ENCODE measurements at places on chromosomes 6 and 20.

- no peak for DNase-seq
Measured at GRCh38 chr6:11947575-11947974, 64.5 kb upstream of the HIVEP1 start.

GRCh38 chr6:44008821-44009370, 118.4 kb downstream of the MRPL14 start:
- DNase-seq, result no peak

- DNase-seq, result no peak
Measured at GRCh38 chr6:126608681-126609080, 268.8 kb downstream of the CENPW start.

GRCh38 chr6:44224029-44224964, 902 bp downstream of the SLC29A1 start:
- DNase-seq, result no peak

DNA sequence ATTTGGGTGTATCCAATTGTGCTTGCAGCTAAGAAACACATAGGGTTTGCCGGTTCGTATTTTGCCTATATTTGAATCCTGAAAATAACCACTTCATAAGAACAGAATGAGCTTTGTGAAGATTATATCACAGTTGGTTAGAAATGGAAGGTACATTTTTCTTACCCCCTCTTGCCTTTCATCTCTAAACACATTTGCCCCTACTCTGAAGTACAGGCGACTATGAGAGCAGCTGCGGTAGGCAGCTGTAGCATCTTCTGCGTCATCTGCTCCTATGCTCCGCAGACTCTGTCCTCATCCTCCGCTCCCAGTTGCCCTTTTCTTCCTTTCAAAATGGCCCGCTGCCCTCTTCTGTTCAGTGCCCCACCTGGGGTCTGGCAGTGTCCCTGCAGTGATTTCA, 47.6 kb upstream of the REV3L start:
- no peak for DNase-seq

- DNase-seq, result no peak
Measured at GRCh38 chr6:41157323-41157722, 3.2 kb upstream of the TREML1 start.

GRCh38 chr20:63179687-63180568, 36.0 kb downstream of the YTHDF1 start:
- DNase-seq, result no peak

GRCh38 chr20:22512911-22513489, 71.4 kb downstream of the FOXA2 start:
- no peak for DNase-seq

GRCh38 chr20:51542033-51542570, 417 bp downstream of the NFATC2 start:
- DNase-seq, result no peak

DNA sequence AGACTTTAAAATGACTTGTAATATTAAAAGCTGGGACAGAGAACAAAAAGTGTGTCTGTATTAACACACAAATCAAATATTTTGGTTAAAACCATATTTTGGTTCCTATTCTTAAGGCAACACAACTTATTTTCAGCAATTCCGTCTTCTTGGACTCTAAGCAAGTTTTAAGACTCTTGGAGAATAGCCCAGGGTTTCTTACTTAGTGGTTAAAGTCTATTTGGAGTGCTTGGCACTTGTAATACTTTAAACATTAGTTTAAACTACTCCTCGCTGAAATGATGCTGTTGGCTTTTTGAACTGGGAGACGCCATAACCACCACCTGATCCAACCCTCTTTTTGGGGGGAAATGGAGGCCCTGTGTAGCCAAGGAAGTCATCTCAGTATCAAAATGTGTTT, 109.7 kb upstream of the GMDS start:
- no peak for DNase-seq

GRCh38 chr6:40907198-40907701, 131.8 kb downstream of the UNC5CL start:
- peak; percentile 39 for DNase-seq

- DNase-seq, result no peak
Measured at GRCh38 chr20:57707849-57708693, 1.7 kb downstream of the PMEPA1 start.

DNA sequence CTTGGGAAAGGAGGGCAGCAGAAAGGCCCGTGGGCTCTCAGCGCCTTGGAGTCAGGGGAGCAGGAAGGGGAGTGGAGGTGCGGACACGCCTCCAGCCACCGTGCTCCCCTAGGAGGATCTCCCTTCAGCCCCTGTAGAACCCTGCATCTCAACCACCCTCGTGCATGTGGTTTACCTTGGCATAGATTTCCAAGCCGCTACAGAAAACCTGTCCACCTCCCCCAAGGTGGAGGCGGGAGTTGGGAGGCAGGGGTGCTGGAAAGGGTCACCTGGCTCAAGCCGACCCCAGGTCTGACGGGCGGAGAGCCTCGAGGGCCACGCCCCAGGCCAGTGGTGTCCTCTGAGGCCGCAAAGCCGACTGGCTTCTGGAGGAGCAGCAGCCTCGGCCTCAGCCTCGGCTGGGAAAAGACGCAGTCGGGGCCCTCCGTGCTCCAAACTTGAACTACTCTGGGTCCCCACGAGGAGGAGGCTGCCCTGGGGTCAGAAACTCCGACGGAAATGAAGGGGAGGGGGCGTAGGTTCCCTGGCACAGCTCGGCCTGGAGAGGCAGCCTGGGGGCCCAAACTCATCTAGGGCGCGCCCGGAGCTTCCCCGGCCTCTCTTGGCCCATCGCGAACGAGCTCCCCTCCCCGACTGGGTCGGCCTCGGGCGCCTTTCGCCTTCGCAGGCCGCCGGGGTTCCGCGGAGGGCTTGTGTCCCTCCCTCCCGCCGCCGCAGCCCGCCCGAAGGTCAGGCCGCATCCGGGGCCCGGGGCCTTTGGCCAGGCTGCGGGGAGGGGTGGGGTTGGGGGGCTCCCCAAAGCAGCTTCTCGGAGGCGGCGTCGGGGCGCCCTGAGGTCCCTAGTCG, 6.3 kb upstream of the FOXF2 start:
- DNase-seq, result no peak

DNA sequence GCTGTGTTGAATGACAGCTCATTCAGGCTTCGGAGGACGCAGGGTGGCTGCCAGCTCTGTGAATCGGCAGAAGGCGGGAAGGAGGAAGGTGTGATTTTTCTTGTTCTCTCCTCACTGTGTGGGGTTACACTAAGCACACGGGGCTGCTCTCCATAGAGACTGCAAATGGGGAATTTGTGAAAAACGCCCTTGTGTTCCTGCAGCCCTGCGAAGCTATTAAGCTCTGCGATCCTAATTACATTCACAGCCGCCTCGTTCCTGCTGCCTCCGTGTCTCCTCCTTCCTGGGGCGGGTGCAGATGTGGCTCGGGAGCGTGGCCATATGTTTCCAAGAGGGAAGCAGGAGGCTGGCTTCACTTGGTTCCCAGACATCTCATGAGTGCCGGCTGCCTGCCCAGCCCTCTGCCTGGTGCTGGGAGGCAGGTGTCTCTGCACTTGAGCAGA, 124.0 kb downstream of the TOX2 start:
- DNase-seq, result peak; percentile 59

DNA sequence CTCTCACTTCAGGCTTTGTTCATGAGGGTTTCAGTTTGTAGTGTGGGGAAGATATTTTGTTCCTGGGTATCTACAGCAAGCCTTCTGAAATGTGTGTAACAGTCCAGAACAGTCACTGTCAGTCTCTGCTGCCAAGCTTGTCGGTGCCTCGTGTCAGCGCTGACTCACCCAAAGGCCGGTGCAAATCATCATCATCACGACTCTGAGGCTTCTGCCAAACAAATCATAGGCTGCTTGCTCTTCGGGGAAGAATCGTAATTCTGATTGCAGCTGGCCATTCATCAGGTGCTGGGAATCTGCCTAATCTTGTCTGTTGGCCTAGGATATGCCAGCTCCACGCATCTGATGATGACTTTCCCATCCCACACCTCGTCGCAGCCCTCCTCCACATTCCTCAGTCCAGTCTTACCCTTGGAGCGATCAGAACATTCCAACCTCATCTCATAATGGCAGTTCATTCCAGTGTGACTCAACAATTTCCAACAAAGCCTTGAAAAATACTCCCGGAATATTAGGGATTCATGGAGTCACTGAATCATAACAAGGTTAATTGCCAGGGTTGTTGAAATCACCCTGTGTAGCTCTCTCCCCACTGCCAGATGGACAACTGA, 40.9 kb downstream of the ALDH8A1 start:
- DNase-seq, result no peak

DNA sequence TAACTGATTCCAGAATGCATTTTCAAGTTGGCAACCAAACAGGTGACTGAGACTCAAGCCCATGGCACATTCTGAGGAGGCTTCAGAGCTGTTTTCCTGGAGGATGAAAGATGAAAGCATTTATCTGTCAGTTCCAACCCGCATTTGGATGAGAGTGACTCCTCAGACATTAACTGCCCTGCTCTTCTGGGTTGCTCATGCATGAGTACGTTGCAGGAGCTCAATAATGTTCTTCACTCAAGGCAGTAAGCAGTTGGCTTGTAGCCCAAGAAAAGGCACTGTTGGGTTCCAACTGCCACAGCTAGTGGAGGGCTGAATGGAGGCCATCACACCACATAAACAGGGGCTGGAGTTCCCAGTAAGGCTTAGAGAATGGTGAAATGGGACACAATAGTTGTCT, 155.3 kb downstream of the FUT9 start:
- no peak for DNase-seq

DNA sequence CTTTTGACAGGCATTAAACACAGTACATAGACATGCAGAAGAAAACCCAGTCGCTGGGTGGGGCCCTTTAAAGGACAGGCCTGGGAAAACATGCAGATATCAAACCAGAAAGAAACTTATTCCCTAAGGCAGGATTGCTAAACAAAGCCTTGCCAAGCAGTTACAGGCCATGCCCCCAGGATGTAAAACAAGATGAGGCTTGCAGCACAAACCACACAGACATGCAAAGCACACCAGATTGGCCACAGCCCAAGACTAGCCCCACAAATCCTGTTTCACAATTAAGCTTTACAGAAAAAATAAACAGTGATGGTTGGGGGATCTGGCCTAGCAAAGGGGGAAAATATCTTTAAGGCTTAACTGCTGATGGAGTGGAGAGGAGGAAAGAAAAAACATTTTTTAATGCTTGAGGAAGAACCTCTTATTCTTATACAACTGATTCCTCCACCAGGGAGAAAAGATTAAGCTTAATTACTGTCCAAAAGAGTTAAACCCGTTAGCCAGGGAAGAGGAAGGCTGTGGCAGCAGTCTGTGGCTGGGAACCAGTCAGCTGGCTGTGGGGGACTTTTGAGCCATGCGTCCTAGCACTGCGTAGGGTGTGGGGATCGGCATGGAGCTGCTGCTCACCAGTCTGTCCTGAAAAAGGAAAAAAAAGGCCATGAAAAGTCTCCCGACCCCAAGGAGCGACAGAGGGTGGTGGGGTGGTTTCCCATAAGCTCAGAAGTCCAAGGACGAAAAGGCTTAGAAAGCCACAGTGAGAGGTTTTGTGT, 28.4 kb downstream of the COL19A1 start:
- DNase-seq, result no peak

GRCh38 chr6:163148451-163149278, 265.9 kb upstream of the QKI start:
- no peak for DNase-seq

- DNase-seq, result no peak
Measured at GRCh38 chr6:62530985-62531384, 245.0 kb upstream of the KHDRBS2 start.

GRCh38 chr6:139474145-139475108, 100.0 kb upstream of the CITED2 start:
- DNase-seq, result peak; percentile 84

GRCh38 chr6:166343150-166343487, 774 bp upstream of the SFT2D1 start:
- DNase-seq, result no peak

DNA sequence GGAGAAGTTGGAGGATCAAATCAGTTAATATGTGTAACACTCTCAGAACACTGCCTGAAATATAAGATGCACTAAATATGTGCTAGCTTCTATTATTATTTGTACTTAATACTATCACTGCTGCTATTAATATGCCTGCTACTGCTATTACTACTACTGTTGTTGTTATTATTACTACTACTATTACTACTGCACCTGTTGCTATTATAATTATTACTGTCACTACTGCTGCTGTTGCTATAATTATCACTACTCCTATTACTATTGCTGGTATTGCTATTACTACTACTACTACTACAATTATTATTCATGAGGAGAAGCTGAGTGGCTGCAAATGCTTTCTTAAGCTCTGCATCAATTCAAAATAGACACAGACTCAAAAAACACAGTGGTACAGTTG, 16.7 kb upstream of the SSTR4 start:
- no peak for DNase-seq

DNA sequence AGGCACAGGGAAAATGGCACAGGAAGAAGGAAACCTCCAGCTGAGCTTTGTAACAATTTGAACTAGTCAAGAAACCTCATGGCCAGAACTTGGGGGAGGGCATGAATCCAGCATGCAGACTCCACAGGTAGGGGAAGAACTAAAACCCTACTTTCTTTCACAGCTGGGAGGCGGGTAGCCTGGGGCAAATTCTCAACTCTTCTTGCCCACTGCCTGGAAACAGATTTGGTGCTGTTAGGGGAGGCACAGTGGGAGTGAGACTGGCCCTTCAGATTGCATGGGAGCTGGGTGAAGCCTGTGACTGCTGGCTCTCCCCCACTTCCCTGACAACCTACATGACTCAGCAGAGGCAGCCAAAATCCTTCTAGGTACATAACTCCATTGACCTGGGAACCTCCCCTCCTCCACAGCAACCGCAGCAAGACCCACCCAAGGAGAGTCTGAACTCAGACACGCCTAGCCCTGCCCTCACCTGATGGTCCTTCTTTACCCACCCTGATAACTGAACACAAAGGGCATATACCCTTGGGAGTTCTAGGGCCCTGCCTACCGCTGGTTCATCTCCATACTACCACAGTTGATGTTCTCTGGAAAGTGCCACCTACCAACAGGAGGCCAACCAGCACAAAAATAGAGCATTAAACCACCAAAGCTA, 37.2 kb upstream of the TRIM27 start:
- no peak for DNase-seq

- DNase-seq, result no peak
Measured at GRCh38 chr6:22888163-22888752, 318.9 kb downstream of the HDGFL1 start.

DNA sequence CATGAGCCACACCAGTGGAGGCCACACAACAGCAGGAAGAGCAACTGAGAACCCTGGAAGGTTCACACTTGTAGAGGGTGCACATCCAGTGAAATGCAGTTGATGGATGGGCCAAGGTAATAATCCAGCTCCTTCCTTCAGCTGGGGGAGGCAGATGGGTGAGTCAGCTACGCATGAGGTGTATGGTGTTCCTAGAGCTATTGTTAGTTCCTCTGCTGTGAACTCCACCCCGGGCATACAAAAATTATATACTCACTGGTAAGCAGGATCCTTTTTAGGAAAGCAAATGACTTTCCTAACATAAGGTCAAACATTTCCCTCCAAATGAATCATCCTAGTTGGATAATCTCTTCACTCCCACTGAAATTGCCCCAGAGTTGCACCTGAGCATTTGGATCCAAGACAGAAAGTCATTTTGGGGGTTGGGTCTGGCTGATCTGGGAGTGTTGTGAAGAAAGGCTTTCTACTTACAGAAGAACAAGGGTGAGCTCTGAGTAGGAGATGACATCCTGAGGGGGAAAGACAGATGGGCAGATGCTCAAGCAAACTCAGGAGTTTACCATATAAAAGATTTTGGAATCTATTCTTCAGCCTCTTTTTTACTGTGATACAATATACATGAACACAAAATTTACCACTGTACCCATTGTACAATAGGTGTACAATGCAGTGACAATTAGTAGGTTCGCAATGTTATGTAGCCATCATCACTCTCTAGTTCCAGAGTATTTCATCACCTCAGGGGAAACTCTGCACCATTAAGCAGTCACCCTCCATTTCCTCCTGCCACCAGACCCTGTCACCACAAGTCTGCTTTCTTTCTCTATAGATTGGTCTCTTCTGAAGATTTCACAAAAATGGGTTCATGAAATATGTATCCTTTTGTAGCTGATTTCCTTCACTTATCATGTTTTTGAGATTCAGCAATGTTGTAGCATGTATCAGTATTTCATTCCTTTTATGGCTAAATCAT, 11.1 kb downstream of the HLA-F start:
- no peak for DNase-seq

Measured in NCI-H1417 treated with DMSO at 0.1 percent for 48 hours (cell line).